ENCODE measurements at places on chromosomes 2 and 18.

DNA sequence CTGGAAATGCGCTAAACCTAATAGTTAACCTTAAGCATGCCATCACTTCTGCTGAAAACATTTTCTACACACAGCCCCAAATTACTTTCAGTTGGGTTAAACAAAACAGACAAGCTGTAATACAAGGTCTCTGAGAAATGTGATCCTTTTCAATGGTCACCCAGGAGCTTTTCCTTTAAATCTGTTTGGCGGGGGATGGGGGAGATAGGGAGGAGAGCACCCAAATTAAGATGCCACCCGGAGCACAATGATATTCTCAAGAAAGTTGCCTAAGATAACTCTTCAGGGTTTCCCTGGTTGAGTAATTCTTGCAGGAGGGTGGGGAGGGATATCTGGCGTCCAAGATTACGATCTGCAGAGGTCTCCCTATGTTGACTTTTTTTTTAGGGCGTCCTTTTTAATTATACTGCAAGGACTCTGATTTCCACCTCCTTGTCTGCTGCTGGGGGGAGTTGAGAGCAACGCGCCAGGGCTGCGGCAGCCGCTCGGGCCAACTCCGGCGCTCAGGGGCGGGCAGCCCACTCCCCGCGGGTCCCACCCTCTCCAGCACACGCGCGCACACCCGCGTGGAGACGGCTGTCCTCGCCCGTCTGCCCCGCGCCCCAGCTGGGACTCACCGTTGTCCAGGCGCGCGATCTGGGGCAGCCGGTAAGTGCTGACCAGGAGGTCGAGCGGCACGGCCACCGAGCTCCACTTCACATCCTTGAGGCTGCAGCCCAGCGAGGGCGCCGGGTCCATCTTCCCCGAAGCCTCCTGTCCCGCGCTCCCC, 807 bp downstream of the GAREM1 start:
- peak; percentile 49 for DNase-seq

GRCh38 chr2:17084877-17085276, 419.2 kb upstream of the CYRIA start:
- DNase-seq: no peak

DNA sequence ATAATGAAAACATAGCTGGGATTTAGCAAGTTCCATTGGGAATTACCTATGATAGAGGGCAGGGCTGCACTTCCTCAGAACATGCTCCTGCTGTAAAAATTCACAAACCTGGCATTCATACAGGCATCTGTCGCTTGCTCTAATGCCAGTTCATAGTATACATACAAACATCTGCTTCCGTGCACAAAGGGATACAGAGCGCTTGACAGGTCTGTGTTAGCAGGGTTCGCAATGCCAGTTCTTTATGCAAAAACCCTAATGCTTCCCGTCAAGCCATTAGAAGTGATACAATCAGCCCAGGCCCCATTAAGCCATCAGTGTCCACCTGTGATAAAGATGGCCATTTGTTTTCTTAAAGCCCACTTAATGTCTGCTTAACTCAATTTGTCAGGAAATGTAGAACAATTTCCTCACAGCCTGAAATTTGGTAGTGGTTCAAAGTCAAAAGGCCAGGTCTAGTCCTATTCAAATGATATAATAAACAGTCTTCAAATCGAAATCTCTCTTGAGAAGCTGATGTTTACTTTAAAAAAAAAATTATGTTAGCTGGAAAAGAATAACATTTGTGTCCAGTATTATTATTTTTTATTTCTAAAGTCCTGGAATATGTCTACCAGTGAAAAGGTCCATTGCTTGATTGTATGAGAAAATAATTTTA, 556.3 kb downstream of the ARHGAP15 start:
- no peak for DNase-seq

DNA sequence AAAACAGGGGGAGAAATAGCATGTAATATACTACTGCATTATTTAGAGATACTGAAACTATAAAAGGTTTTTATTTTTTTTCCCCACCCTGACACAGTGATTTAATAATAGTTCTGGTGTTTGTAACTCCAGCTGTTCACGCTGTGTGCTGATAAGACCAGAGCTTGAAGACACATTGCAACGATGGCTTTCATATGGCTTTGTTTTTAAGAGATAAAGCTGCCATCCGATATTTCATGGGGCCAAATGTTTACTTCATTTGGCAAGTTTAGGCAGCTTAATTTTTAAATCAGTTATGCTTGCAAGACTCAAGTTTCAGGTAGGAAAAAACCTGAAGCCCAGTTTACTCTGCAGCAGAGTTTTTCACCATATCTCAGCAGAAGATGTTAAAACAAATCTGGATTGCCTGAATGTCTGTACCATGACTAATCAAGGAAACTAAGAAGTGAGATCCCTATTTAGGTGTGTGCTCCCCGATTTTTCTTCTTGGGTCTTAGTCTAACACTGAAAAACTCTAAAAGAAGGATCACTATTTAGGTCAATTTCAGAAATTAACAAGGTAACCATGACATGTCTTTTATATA, 508.6 kb downstream of the PARD3B start:
- no peak for DNase-seq

DNA sequence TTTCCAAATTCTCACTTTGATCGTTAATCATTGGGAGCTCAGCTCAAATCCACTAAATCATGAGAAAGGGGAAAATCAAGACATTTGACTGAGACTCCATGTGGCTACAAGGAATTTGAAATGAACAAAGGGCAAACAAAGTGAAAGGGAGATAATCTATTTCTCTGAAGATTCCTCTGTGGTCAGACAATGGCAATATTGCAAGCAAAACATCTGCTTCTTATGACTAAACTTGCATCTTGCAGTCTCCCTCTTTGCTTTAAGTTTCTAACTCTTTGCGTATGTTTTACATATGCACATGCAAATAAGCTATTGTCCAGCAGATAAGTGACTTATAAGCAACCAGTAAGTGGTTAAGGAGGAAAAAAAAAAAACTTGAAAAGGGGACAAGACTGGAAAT, 299.1 kb upstream of the NXPH2 start:
- no peak for DNase-seq

DNA sequence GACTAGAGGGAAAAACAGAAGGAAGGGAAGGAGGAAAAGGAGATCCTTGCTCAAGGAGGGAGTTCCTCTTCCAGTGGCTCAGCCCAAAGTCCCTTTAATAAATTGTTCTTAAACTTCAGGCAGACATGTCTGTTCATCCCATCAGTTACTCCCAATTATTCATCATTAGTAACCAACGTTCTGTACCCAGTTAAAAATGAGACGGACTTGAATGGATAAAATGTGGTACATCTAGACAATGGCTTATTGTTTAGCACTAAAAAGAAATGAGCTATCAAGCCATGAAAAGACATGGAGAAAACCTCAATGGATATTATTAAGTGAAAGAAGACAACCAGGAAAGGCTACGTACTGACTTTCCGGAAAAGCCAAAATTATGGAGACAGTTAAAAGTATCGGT, 50.8 kb upstream of the ACSL3 start:
- no peak for DNase-seq

GRCh38 chr2:199926806-199927205, 15.7 kb downstream of the C2orf69 start:
- no peak for DNase-seq

DNA sequence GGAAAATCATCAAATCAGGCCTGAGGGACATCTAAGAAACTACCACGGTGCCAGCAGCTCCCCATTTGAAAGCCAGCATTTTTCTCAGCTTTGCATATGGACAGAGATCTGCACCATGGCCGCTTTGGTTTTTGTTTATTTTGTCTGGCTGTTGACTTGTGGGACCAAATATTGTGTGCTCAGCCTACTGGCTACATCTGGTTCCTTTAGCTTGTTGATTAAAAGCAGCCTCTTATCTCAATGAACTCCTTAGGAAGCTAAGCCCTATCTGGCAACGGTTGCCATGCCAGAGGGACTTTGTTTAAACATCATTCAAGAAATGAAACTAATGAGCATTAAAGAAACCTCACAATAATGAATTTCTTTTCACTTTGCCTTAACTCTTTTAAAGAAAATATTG, 32.4 kb upstream of the CCDC150 start:
- DNase-seq: no peak

- peak; percentile 73 for DNase-seq
Observed at GRCh38 chr2:74835831-74836674, 2.1 kb downstream of the HK2 start.

GRCh38 chr2:177758591-177759371, 313.8 kb downstream of the PDE11A start:
- no peak for DNase-seq

DNA sequence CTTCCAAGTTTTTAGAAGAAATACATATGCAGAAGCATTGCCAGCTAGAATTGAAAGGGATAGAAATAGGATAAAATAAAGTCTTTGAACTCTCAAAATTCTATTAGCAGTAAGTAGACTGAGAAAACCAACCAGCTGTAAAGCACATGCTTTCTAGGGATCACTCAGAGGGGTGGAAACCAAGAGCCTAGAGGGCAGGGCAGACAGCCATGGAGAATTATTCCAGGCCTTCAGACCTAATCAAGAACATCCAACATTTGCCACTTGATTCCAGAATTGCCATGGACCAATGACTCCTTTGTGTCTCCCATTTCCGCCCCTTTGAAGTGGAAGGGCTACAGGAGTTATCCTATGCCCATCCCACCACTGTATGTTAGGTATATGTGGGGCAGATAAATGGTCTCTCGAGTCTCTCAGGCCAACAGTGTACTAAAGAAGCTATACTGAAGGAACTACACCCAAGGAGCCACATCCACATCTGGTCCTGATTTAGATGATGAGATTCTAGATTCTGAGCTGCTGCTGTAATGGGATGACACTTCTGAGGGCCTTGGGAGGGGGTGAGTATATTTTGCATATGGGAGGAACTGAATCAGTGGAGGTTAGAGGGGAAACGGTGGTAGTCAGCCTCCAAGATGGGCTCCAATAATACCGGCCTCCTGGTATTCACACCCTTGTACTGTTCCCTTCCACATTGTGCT, 4.0 kb downstream of the FARSB start:
- no peak for DNase-seq

DNA sequence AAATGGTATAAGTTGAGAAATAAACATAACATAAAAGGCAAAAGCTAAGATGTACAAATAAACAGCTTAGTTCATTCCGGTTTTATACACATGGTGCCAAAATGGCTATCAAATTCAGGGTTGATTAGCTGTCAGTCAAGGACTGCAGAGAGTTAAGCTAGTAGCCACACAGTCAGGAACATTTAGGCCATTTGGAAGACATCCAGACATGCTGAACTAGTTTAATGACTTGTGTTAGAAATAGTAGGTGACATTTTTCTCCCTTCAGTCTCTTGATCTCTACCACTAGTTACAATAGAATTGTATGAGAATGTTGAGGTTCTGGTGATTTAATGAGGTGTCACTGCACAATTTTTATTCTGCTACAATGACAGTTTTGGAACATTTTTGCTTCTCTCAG, 394.4 kb upstream of the SPHKAP start:
- DNase-seq: no peak

DNA sequence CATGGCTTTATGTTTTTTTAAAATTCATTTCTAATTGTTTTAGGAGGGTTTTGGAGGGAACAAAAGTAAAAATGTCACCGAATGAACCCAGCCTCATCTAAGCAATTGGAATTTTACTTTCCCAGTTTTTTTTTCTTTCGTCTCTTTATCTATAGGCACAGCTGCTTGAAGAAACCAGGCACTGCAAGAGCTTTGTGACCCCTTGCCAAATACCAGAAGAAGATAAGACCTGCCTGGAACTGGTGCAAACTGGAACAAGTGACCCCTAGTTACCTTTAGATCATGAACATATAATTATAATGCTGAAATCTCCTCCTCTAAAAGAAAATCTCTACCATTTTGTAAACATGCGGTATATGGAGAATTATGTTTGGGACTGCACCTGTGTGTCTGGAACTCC, 100.9 kb downstream of the TSN start:
- DNase-seq: no peak

GRCh38 chr2:170587922-170588321, 127.2 kb upstream of the SP5 start:
- DNase-seq: no peak

DNA sequence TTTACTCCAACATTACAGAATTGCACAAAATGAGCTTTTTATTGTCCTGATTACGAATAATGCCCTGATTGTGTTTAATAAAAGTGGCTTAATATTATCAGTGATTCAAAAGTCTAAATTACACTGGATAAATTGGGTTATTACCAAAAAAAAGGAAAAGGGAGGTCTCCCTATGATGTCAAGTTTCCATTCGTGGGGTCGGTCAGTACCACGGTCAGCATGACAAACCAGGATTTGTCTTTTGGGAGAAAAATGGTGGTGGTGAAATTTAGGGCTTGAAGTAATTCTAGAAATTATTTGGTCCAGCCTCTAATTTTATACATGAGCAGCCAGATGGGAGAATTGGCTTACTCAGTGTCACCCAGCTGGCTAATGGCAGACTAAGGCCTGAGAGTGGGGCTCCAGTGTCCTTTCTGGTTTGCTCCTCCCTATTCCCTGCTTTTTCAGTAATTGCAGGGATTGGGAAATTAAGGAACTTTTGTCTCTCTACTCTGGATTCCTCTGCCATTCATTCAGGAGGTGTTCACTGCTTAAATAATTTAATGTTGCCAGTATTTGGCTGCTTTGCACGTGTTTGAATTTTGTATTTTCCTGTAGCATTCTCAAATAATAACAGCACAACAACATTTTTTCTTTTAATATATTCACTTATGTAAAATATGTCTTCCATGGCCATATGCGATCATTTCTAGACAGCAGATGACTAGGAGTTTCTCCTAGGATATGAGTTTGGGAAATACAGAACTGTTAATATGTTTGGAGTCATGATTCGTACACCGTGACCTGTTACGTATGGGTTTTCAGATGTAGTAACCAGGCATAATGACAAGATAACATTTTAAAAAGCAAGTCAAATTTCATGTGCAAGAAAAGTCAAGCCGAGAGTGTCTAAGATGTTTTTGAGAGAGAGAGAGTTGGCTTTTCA, 128.9 kb upstream of the NOSTRIN start:
- DNase-seq: no peak

- no peak for DNase-seq
Observed at GRCh38 chr2:181310967-181311366, 146.2 kb upstream of the ITGA4 start.

- DNase-seq: no peak
Observed at GRCh38 chr2:60441800-60442199, 111.7 kb downstream of the BCL11A start.

DNA sequence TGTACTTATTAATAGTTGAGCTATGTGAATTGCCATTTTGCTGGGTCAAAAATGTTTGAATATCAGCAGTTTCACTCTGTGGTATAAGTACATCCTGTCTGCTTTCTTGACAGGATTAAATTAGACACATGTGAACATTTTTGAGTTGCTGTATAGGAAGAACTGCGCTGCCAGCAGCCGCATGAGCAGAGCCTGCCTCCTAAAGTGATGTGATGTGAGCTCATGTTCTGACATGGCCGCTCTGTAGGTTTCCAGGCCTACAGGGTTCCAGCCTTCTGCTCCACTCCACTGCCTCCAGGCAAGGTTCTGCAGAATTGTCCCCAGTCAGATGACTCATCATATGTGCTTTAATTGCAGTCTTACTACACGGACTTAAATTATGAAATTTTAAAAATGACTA, 119.7 kb upstream of the NFATC1 start:
- DNase-seq: peak; percentile 45

DNA sequence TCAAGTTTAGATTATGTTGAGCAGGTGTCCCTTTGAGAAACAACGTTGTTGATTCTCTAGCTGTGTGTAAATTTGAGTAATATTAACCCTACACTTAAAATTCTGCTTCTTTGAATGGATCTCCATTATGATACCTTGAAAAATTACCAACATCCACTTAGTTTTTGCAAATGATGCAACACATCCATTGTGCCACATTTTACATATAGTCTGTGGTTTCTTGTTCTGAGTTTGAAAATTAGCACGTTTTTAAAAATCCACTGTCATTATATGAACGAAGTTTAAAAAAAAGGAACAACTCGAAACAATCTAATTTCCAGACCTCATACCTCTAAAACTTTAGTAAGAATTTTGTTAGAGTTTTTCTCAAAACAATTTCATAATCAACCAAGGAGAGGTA, 37.7 kb downstream of the PIK3C3 start:
- no peak for DNase-seq
